ENCODE measurements at places on chromosomes 4 and X.
A peak's percentile ranks its signal among the peaks of the same experiment; 100 is the strongest.

- no peak for DNase-seq
These were observed 104.9 kb downstream of the CLNK start for GRCh38 chr4:10579648-10580047.

DNA sequence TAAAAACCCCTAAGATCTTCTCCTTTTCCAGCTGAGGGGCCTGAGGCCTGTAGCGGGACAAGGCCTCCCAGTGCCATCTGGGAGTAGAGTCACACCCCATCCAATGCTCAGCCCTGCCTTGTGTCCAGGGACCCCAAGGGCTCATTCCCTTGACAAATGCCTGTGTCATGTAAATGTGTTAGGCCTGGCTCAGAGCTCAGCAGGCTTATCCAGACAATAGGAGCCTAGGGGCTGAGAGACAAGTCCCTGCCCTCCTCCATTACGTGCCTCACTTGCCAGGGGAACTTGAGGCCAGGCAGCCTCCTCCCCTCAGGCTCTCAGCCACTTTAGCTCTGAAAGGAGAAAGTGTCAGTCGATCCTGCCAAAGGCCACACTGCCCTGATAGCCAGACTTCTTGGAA is 166.8 kb upstream of the MAMLD1 start:
- DNase-seq = no peak

DNA sequence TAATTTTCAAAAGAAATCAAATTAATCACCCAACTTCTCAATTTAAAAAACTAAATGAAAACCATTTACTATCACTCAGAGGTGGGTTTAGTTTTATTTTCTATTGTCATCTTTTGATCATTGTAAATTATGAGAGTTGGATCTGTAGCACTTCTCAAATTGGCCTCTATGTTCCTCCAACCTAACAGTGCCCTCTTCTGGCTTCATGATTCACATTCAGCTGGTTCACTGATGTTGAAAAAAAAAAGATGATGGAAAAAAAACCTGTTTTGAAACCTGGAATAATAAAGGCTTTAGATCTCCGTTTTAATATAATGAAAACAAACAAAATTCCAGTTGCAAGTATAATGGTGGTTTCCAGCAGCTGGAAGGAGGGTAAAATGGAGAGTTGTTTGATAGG is 2.4 kb upstream of the NBDY start:
- DNase-seq = peak; percentile 42

GRCh38 chr4:3452376-3452775 is 10.6 kb downstream of the HGFAC start:
- DNase-seq = peak; percentile 10

DNA sequence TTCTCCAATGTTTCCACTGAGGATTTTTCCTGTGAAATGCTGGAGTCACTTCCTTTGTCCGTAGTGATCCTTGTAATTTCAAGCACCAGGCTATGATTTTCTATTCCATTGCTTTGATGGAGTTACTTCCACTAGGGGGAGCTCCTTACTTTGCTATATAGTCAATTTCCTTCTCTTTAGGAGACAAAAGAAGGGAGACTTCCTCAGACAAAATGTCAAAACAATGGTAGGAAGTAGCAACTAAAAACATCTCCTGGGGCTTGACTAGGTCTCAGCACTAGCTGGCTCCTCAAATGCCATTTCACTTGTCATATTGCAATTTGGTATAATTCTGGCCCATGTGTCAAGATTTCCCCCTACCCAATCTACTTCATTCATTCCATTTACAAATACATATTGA is 24.1 kb downstream of the ZCCHC12 start:
- DNase-seq = peak; percentile 31

- DNase-seq = no peak
These were observed 6.7 kb upstream of the HGFAC start for GRCh38 chr4:3434881-3435685.

GRCh38 chr4:1901127-1901526 is 29.9 kb downstream of the NSD2 start:
- DNase-seq = no peak

DNA sequence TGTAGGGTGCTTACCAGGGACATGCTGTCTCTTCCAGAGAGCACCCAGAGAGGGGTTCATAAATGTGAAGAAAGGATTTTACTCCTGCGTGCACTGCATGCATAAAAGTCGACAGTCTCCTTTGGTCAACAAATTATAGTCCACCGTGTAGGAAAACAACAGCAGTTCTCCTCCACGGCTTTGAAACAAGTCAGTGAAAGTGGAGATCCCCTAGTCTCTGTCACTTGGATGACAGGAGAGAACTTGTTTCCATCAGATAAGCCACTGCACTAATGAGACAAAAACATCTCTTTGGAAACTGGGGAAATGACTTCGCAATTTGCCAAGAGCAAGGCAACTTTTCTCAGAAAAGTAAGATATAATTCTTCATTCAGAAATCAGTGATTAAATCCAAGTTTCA is 9.7 kb downstream of the UNC5C start:
- no peak for DNase-seq

GRCh38 chr4:120771907-120772306 is 150.6 kb downstream of the PRDM5 start:
- DNase-seq = no peak

DNA sequence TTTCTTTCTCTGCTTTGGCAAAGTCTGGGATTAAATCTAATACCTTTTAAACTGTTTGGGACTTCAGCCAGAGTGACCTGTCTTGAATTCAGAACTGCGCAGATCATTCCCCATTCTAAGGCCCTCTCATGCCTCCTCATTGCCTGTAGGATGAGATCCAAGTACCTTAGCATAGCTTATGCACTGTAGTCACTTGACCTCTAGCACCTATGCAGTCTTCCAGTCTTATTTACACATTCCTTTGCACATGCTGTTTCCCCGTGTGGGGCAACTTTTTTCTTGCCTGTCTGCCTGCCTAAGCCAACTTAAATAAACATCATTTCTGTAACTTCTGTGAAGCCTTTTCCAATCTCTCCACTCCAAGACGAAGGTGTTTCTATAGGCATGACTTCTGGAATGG is 68.4 kb downstream of the AR start:
- DNase-seq = peak; percentile 14

DNA sequence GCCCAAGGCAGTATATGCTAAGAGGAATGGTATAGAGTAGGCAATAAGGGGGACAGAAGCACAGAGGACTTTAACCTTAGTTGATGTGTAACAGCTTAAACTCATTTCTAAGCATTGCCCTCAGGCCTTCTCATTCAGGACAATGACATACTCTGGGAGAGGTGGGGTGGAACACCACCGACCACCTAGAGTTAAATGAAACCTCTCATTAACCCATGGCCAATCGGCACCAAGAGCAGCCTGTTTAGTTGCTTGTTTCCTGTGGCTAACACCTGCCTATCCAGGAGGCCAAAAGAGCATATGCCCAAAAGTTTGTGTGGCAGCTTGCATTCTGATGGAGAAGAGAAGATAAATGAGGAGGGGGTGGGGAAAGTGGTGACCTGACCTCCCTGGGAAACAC is 88.7 kb upstream of the PLAC1 start:
- no peak for DNase-seq

GRCh38 chrX:110432091-110432905 is 73.7 kb downstream of the RTL9 start:
- DNase-seq = no peak

DNA sequence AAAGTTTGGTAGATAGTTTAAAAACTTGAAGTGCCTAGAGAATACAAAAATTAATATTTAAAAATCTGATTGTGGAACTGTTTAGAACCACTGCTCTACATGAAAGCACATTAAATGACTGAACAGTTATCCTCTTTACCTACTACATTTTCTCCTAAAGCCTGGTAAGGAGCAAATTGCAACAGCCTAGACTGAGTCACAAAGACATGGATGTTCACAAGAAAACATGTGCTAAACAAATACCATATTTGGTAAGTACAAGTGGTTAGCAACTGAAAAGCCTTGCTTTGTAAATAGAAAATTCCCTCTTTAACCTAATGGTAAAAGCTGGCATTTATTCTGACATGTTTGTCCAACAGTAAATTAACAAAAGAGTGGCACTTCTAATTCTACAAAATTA is 203.1 kb downstream of the FBXO8 start:
- DNase-seq = no peak

DNA sequence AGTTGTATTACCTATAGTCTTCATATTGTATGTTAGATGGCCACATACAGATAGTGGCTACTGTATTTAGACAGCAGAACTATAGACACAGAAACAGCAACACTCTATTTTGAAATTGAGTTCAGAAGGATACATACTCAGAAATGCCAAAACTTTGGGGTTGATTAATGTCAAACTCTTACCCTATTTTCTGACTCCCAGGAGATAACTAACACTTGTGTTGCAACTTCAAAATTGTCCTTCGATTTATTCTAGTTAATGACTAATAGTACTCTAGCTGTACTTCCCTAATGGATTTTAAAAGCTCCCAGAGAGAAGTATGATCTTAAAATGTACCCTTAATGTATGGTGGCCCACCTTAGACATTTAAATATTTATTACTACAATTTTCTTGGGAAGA is 229.9 kb upstream of the UGT8 start:
- no peak for DNase-seq

DNA sequence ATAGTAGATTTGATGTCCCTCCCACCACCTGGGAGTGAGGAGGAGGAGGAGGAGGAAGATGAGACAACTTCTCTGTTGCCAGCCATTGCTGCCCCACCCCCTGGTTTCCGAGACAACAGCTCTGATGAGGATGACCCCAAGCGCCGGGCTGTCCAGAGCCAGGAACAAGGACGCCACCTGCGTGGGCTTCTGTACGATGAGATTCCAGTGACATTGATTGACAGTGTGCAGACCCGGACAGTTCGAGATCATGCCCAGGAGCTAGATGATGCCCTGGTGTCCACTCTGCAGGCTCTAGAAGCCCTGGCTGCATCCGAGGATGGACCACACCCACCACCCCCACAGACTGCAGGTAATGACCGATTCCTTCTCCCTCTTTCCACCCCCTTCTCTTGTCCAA is 30.5 kb upstream of the PRPS1 start:
- DNase-seq = no peak

- peak; percentile 41 for DNase-seq
These were observed 14.3 kb downstream of the SGMS2 start for GRCh38 chr4:107838861-107839565.

DNA sequence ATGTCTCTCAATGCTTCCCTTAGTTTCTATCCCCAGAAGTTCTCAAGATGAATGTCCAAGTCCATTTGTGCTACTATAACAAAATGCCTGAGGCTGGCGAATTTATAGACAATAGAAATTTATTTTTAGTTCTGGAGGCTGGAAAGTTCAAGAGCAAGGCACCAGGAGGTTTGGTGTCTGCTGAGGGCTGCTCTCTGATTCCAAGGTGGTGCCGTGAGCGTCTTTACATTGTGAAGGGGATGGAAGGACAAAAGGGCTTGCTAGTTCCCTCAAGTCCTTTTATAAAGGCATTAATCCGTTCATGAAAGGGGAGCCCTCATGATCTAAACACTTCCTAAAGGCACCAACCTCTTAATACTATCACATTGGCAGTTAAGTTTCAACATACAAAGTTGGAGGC is 12.3 kb downstream of the TRIM2 start:
- DNase-seq = no peak

DNA sequence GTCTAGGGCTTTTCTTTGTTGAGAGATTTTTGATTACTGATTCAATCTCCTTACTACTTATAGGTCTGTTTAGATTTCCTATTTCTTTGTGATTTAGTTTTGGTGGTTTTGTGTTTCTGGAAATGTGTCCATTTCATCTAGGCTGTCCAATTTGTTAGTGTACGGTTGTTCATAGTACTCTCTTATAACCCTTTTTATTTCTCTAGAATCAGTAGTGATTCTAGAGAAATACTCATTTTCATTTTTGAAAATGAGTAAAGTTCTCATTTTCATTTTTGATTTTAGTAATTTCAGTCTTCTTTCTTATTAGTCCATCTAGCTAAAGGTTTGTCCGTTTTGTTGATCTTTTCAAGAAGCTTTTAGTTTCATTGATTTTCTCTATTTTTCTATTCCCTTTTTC is 7.5 kb downstream of the IL13RA1 start:
- no peak for DNase-seq

DNA sequence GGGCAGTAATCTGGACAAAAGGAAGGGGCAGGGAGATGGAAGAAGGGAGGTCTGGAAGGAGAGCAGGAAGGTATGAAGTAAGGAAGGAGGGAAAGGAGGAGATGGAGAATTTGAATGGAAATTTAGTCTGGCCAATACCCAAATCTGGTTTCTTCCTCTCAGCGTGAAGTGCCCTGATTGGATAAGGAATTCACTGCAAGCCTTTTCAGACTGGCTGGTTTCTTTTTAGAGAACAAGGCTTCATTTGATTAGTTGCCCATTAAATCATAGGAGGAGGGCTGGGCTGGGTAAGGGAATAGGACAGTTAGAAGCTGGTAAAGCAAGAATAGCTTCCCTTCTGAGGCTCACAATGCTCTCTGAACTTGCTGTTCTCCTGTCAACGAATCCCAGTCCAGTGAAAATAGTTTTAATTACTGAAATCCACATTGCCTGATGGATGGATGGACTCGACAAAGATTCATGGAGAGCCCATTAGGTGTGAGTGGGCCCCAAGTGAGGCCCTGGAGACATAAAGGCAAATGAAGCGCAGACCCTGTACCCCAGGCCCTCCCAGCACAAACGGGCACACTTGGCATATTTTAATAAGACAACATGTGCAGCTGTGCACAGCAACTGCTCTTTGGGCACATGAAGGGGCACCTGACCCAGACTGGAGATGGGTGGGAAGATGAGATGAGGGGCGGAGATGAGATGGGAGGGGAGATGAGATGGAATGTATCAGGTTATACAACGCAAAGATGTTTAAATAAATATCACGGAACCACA is 347.1 kb upstream of the GATB start:
- no peak for DNase-seq

DNA sequence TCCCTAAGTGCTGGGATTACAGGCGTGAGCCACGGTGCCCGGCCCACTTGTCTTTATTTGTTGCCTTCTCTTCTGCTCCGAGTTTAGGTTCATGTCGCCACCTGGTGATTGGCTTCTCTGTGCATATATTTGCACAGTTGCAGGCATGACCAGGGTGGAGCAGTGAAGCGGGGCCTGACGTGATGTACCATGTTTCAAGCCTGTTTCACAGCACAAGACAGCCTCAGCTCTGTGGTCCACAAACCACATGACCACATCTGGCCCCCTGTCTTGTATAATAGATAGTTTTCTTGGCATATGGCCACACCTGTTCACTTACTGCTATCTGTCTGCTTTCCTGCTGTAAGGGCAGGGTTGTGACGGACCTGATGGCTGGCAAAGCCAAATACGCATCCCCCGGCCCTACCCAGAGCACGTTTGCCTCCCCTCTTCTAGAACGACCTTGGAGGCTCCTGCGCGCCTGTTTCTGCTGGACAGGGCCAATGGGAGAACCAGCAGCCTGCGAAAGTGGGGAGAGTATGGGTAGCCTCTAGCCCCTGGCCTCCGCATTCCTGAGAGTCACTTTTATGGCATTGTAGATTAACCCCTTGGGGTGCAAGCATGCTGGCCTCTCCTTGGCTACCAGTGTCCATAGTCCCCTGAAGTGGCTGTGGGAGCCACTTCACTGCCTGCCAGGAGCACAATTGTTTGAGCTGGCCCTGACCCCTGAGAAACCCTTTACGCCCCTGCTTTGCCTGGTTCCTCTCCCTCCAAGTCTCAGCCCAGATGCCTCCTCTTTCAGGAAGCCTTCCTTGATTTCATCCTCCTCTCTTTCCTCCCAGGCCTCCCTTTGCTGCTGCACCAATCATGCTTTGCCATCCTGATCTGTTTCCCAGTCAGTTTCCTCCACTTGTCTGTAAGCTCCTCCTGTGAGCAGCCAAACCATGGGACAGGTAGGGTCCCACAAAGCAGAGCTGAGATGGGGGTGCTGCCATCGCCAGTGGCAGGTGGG is 6.0 kb upstream of the SH3TC1 start:
- DNase-seq = peak; percentile 34

- no peak for DNase-seq
These were observed 228.4 kb upstream of the VCX start for GRCh38 chrX:7614616-7615015.

Data from fibroblast of skin of right biceps (primary cell).